NCI-H774 (cell line): ENCODE measurements at places on chromosomes 2 and 18.

GRCh38 chr2:37224063-37224462, 7.3 kb downstream of the CEBPZ start:
- DNase-seq: no peak

GRCh38 chr2:199405241-199405640, 52.5 kb downstream of the SATB2 start:
- DNase-seq: no peak

DNA sequence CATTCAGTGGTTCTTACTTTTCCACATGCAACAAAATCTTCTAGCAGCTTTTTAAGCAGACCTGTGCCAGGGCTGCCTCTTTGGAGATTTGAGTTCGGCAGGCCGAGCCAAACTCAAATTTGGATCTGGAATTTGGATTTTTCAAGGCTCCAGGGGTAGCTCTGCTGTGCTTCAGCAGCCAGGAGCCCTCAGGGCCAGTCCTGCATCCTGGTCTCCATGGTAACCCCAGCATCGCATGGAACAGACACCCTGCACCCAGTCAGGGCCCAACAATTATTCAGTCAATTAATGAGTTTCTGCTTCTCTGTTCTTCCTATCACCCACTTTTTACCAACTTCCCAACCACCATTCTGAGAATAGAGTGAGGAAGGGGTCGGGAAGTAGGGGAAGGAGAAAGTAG, 30.0 kb downstream of the EN1 start:
- DNase-seq: no peak

GRCh38 chr18:7900091-7900490, 333.0 kb downstream of the PTPRM start:
- no peak for DNase-seq

GRCh38 chr2:239945751-239946561, 79.2 kb downstream of the NDUFA10 start:
- DNase-seq: no peak

GRCh38 chr2:169104848-169105247, 35.5 kb downstream of the DHRS9 start:
- DNase-seq: no peak

- DNase-seq: no peak
Observed at GRCh38 chr18:64091526-64091925, 57.4 kb downstream of the LINC00305 start.

- DNase-seq: no peak
Observed at GRCh38 chr2:32933756-32934095, 13.0 kb upstream of the LTBP1 start.

DNA sequence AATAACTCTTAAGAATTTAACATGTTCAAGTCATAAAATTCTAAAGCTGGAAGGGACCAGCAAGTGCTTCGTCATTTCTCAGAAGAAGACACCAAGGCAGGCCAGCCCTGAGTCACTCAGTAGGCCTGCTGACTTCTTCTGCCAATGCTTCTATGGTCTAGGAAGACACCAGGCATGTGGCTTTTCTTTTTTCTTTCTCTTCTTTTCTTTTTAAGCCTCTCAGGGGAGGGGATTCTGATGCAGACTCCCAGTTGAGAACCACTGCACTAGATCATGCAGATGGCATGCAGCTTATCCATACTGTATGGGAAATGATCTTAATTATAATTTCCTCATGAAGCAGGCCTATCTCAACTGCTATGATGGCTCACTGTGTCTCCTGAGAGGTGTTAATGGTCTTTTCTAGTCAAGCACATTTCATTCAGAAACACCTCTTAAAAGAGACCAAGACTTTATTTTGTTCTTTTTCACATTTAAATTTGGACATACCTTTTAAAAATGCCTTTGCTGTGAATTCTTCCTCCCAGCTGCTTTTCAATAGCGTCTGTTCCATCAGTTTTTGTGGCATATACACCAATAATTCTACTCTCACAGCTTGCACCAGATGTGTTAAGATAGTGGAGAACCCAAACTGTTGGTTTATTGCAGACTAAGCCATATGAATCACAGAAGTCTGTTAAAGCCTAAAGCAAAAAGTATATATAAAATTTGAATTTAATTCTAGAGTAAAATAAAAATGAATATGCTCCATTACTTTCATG, 11.3 kb downstream of the KCTD18 start:
- DNase-seq: no peak

DNA sequence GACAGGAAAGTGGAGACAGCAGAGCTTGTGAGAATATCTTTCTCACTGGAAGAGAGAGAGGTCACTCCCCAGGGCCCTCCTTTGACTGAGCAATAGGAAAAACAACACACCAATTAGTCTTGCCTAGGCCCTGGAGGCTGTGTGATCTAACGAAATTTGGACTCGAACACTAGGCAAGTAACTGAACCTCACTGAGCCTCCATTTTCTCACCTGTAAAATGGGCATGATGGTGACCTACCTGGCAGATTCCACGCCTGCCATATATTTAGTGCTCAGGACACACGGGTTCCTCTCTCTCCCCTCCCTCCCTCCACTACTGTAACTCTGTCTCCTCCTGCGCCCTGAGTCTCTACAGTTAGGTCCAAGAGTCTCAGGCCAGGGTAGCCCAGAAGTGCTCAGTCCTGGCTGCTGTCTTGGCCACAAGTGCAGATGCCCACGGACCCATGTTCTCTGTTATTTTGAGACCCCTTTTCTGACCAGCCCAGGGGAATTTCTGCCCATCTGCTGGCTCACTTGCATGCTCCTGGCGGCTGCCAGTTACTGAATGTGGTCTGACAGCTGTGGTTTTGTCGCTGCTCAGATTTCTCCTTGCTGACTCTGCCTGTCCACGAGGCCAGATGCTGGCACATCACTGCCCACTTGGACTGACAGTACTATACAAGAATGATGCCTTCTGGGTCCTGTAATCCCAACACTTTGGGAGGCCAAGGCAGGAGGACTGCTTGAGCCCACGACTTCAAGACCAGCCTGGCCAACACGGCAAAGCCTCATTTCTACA, 9.6 kb upstream of the GIGYF2 start:
- no peak for DNase-seq

DNA sequence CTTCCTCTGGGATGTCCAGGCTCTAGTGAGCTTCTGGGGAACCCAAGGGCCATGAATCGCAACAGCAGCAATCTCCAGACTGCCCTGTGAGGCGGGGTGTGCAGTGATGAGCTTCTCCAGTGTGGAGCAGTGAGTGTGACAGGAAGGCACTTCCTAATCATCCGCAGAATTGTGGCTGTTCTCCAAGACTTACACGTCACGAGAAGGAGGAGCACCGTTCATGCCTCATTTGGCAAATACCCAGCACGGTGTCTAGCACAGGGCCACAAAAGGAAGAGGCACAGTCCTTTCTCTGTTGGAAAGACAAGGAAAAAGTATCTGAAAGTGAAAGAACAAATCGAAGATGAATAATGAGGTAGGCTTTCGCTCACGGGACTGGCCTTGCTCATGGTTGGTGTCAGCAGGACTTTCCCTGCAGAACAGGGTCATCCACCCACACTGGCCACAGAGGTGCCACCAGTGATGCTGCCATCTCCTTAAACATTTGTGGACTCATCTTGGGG, 125.1 kb upstream of the HAAO start:
- DNase-seq: no peak

DNA sequence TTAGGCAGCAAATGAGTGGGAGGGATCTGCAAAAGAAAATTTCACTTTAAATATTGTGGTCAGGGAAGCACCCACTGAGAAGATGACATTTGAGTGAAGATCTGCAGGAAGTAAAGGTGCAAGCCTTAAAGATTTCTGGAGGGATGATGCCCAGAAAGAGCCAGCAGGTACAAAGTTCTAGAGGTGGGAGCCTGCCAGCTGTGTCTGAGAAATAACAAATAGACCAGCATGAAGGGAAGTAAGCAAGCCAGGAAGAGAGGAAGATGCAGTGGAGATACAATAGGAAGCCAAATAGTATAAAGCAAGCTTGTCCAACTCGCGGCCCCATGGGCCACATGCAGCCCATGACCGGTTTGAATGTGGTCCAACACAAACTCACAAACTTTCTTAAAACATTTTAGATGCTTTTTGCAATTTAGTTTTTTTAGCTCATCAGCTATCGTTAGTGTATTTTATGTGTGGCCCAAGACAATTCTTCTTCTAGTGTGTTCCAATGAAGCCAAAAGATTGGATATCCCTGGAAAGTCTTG, 489.9 kb downstream of the DCC start:
- no peak for DNase-seq

- DNase-seq: no peak
Observed at GRCh38 chr2:168593713-168594112, 137.6 kb downstream of the CERS6 start.

DNA sequence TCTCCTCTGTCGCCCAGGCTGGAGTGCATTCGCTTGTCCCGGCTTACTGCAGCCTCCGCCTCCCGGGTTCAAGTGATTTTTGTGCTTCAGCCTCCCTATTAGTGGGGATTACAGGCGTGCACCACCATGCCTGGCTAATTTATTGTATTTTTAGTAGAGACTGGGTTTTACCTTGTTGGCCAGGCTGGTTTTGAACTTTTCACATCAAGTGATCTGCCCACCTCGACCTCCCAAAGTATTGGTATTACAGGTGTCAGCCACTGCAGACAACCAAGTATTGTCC, 1.1 kb downstream of the RPS27A start:
- DNase-seq: no peak
